ENCODE measurements at places on chromosomes 1 and 21.

- DNase-seq: no peak
These were observed 236.9 kb upstream of the NRIP1 start for GRCh38 chr21:15301736-15302135.

- no peak for DNase-seq
These were observed 163.7 kb upstream of the POU3F1 start for GRCh38 chr1:38210021-38210894.

GRCh38 chr1:158290321-158290844 is 660 bp downstream of the CD1C start:
- DNase-seq: no peak

- DNase-seq: no peak
These were observed 50.7 kb upstream of the EDARADD start for GRCh38 chr1:236343246-236343870.

- DNase-seq: no peak
These were observed 84.6 kb upstream of the BMP8A start for GRCh38 chr1:39406533-39407450.

- no peak for DNase-seq
These were observed 429.6 kb downstream of the USP25 start for GRCh38 chr21:16159213-16159970.

DNA sequence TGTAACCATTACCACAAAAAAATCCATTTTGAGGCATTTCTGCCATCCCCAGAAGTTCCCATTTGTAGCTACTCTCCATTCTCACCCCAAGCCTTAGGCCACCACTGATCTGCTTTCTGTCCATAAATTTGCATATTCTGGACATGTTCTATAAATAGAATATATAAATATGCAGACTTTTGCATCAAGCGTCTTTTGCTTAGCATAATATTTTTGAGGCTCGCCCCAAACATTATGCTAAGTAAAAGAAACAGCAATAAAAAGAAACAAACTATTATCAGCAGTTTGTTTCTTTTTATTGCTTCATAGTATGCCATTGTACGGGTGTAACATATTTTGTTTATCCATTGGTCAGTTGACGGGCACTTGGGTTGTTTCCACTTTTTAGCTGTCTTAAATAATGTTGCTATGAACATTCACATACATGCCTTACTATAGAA is 7.9 kb downstream of the TFAP2E start:
- DNase-seq: no peak

- no peak for DNase-seq
These were observed 133.1 kb upstream of the PTBP2 start for GRCh38 chr1:96588416-96588995.
